CD4-positive, alpha-beta T cell treated with Interleukin-10 for 1 hour (primary cell): ENCODE measurements at places on chromosomes 3 and 15.

DNA sequence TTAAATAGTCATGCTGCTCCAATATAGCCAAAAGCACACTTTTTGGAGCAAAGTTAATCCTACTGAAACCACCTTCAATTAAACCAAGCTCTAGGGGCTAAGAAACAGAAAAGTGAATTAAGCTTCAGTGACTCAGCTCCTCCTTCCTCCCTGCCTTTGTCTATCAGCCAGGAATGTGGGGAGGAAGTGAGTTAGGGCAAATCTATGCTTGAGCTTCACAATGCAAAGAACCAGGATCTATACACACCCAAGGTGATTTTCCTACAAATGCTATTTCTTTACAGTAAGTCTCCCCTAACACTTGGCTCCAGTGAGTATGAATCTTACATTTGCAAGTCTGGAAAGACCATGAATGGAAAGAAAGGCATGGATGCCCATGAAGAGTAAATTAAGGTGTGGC, 212.1 kb downstream of the P3H2 start:
- DNase-seq, result no peak

DNA sequence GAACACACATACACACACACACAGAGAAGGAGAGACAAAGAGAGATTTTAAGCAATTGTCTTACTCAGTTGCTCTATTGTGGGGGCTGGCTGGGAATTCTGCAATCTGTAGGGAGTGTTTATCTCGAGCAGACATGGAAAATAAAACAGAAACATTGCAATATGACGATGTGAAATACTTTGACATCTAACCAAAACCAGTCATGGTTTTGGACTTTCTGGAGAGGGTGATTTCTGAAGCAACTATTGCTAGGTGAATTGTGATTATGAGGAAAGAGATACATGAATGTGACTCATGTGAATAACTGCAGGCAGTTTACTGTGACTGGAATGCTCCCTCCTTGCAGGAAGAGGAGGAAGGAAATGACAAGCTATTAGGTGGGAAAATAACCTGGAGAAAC, 12.3 kb upstream of the PHLDB2 start:
- DNase-seq, result no peak

- no peak for DNase-seq
Observed at GRCh38 chr15:56339594-56339993, 25.6 kb upstream of the TEX9 start.

DNA sequence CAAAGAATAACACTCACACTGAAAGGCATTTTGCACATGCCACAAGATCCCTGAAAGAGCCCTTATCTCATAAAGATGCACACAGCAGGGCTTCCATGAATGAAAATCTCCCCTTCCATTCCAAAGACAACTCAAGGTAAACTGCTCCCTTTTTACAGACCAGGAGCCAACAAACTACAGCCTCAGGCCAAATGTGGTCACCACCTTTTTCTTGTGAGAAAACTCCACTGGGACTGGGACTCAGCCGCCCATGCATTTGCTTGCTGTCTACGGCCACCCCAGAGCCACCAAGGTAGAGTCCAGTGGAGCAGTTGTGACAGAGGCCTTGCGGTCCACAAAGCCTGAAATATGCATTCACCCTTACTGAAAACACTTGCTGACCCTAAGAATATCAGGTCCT, 334.8 kb downstream of the OCA2 start:
- DNase-seq, result no peak

DNA sequence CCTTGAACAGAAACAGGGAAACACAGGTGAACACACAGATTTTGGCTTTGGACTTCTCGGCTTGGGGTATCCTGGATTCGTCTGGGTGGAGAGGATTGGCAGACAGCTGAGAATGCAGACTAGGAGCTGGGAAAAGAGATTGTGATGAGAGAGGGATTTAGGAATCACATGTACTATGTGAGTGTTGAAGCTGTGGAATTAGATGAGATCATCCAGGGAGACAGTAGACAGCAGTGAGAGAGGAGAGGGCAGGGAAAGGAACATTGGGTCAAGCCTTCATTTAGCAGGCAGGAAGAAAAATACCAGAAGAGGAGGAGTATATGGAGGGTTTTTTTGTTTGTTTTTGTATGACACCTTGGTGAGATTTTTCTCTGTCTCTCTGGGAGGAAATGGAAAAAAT, 262.1 kb upstream of the TBL1XR1 start:
- no peak for DNase-seq
